ENCODE measurements at places on chromosomes 7 and 10.

DNA sequence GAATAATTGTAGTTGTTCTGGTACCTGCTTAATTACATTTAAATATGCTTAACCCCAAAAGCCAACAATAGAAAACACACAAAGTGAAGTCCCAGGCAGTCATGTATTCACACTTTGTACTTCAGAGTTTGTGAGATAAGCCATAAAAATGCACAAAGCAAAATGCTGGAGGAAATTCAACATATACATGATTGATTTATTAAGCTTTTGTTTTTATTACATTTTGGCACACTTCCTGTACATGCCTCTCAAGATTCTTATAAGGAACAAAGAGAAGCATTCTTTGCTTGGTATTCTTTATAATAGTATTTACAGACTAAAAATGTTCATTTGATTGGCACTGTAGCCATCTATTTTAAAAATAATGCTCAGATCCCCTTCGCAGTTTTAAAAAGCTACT lies 107.7 kb upstream of the ANK3 start:
- DNase-seq, result no peak

- DNase-seq, result no peak
These were observed 23.7 kb upstream of the CUBN start for GRCh38 chr10:17153321-17153720.

- DNase-seq, result no peak
These were observed 43.8 kb downstream of the SP8 start for GRCh38 chr7:20742913-20743312.

DNA sequence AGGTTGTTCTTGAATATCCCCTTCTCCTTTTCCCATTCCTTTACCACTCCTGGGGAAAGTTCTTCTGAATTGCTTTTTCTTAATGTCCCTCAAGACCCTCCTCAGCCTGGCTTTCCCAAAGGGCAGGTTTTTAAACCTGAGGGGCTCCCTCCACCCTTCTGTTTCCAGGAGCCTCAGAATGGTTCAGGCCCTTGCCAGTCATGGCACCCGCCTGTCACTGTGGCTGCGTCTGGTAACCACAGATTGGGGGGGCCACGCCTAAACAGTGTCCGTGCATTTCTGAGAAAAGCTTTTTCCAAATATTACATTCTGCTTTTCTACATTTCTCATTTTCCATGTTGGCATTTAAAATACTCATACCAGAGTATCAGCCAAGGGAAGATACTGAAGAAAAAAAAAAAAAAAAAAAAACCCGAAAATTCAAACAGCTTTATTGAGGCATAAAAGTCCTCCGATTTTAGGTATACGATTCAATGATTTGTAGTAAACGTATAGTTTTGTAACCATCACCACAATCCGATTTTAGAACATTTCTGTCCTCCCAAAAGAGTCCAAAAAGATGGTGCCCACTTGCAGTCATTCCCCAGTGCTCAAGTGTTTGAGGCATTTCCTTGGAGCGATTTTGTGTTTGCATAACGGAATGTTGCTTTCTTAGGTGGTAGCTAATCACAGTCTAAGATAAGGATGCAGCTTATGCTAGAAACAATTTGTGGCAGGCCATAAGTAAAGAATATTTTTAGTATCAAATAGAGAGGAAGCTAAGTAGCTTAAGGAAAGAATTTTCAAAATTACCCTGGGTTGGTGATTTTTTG lies 22.1 kb downstream of the HKDC1 start:
- DNase-seq, result no peak

DNA sequence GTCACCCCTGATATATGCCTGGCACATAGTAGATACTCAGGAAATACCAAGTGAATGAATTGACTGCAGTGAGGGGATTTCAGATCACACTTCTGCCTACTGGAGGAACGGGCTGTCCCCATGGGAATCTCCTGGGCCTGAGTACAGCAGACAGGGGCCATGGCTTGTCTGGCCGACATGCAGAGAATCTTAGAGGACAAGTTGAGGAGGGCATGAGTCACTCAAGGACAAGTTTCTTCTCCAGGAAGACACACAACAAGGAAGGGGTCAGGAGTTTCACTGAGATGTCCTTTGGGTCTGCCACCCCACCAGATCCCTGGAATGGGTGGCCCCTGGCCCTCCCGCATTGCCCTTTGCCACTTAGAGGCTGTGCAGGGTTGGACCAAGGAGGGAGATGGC lies 20.7 kb downstream of the PLPP4 start:
- DNase-seq, result no peak

DNA sequence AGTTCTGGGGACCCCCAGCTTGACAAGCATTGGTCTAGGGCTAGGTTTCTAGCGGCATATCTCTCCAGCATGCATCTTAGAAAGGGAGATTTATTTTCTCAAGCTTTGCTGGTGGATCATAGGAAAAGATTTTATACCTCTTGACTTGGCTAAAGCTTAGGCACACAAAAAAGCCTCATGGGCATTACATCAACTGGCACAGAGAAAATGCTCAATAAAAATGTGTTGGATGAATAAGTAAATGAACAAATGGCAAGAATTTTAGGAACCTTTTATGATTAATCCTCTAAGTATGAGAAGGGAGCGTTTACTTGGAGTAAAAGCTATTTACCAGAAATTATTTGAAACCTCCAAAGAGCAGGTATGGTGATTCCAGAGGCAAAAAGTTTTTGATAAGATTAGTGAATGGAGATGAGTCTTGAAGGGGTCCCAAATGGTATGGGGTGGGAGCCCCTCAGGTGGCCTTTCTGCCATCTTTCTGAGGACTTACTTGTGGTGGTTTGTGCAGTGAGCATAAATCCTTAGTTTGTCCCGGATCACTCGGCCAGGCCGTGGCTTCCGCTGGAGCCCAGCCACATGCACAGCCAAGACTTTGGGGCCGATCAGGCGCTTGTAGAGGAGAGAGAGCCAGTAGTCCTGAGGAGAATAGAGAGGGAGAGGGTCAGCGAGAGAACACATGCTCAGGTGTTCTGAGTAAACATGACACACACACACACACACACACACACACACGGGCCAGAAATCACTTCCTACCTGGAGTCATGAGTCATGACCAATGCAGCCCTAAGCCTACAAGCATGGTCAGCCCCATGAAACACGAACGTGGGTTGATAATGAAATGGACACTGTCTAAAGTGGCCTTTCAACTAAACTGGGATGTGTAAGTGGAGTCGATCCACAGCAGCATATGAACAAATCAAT lies 43.1 kb upstream of the HPS1 start:
- DNase-seq, result no peak

- DNase-seq, result no peak
These were observed 200.9 kb downstream of the AUTS2 start for GRCh38 chr7:69799048-69799697.

DNA sequence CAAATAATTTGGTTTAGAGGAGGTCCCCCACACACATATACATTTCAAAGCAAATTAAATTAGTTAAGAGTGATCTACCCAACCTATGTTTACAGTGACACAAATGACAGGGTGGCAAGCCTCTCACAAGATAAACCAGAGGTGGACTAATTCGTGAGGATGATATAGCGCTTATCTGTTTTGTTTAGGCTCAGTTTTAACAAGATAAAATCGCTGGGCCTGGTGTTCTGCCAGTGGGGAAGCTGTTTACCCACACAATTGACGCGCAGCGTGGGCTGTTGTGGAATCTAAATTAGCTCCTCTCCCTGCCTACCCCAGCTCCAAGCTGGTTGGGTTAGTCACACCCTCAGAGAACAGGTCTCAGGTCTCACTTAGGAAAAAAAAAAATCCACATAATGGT lies 16.7 kb upstream of the PLXNA4 start:
- DNase-seq, result no peak

- DNase-seq, result no peak
These were observed 23.5 kb upstream of the ANLN start for GRCh38 chr7:36366005-36366717.

DNA sequence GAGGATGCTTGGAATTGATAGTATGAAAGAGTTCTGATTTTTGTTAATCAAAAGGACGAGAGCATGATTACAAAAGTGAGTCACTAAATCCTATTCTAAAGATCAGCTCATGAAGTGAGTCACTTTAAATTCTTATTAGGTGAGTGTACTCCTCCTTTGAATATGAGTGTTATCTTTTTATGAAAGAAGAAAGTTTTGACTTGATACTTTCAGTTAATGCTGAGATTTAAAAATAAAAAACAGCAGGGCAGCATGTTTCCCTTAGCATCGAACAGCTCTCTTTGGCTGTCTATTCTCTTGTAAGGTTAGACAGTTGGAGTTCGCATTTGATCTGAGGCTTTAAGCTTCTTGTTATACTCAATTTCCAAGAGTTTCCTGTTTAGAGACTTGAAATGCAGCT lies 222.0 kb downstream of the TWIST1 start:
- DNase-seq, result no peak

DNA sequence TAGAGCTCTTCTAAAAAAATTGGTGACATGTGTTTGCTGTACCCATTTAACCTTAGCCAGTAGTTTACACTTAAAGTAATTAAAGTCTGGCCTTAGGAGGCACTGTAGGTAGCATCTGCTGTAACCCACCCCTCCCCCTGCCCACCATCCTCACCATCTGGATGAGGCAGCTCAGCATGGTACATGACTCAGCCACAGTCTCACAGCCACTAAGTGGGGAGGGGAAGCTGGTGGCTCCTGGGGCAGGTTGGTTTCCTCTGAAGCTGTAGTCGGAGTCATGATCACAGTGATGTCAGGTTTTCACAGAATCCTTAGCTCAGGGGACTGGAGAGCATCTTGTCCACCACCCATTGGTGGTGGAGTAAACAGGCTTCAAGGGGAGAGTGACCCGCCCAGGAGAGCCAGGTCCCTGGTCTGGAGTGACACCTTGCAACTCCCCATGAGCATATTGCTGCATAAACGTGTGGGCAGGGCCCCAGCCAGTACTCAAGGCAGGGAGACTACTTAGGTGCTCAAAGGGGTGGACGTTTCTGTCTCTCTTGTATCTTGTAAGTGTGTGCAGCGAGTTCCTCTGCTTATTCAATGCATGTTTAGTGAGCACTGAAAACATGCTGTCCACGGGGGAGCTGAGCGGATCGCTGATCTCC lies 125.9 kb downstream of the GRK5 start:
- DNase-seq, result no peak

GRCh38 chr7:24705461-24705954 lies 51.8 kb downstream of the GSDME start:
- DNase-seq, result no peak

GRCh38 chr10:101287997-101288635 lies 58.9 kb upstream of the LBX1 start:
- no peak for DNase-seq

- DNase-seq, result no peak
These were observed 239.1 kb upstream of the MYO3A start for GRCh38 chr10:25694971-25695370.

DNA sequence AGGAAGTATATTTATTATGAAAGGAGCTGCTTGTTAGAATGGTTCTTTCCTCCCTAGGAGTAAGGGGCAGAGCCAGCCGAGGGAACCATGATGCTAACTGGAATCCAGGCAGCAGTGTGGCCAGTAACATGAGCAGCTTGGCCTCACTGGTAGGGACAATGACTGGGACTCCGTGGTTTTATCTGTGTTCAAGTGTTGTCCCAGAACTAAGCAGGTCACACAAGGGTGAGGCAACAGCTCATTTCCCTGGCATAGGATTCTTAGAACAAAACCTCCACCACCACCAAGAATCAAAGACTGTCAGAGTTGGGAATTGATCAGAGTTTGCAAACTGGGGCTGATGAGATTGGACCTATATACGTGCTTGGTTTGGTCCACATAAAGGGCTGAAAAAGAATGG lies 138.9 kb upstream of the COBL start:
- no peak for DNase-seq

DNA sequence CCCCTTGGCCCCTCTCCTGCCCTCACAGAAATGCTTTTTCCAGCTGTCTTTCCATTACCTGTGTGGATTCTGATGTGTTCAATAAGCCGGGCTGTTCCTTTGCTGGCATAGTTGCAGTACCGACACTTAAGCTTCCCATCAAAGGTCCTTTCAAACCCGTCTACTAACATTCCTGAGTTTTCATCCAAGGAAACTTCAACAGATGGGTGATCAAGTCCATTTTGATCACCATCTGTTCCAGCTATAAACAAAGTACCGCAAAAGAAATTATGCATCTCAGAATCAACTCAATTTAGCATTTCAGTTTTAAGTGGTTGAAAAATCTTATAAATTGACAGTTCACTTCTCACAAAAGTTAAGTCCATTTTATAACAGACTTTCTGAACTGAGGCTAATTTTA lies 12.7 kb downstream of the IKZF5 start:
- no peak for DNase-seq

DNA sequence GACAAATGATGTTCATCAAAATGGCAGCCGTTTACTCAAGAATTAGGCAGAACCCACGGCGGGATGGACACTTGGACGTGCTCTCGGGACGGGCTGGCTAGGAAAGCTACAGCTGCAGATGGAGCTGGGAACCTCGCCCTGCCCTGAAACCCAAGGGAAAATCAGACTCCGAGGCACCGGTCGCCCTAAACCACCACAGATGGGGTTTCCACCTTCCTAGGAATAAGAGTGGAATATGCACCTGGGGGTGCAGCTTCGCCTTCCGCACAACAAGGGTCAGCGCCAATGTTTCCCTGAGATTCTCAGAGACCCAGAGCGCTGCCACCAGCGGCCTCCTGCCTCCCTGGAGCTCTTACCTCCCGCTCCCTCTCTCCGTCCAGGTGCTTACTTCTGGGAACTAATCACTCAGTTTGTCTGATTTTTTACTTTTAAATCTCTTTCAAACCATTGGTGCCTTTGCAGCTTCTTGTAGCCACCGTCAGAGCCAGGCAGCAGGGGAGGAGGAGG lies 122.7 kb downstream of the DYNC2I1 start:
- no peak for DNase-seq

DNA sequence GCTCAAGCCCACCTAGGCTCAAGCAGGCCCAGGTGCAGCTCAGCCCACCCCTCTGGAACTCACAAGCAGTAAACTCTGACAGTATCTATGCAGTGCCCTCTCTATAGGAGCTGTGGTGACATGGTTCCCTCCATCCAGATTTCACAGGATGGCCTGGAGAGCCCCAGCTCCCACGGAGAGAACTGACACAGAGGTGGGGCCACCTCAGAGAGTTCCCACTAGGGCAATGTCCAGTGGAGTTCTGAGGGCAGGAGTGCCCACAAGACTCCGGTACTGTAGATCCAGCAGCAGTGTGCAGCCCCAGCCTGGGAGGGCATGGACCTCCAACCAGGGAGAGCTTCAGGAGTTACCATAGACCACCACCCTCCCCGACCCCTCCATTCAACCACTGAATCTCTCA lies 37.3 kb upstream of the CNPY1 start:
- no peak for DNase-seq

DNA sequence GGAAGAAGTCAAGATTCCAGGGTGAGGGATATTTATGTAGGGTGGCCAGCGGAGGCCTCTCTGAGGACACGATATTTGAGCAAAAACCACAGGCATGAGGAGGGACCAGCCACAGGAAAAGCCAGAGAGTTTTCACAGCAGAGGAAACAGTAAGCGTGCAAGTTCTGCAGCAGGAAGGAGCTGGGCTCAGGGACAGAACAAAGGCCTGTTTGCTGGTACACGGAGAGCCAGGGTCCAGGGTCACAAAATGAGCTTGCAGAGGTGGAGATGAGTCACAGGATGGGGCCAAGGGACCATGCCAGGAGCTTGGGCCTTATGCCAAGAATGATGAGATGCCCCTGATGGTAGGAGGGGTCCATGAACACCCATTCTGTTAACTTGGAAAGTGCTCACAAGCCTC lies 283.5 kb downstream of the PLXNA4 start:
- no peak for DNase-seq

All from NCI-H510A (cell line).